Thyroid gland (tissue), 4 donors: ENCODE measurements at places on chromosomes 3 and 15. TPM values are rescaled to one million over a fixed set of nuclear protein-coding genes. Genes with fewer than 3 reads are reported as not detected.

DNA sequence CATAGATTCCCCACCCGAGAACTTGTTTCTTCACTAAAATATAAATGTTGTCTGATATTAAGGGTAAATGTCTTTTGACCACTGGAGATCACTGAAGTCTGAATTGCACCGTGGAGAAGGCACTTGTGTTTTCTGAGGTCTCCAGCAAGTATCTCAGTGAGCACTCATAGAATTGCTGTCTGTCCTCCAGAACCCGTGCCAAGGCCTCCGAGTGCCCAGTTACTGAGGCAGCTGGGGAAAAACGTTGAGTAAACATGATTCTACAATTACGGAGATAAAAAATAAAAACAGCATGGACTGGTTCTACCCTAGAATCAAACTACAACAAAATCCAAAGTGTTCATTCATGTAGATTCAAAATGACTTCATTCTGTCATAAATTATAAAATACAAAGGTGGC is 60.0 kb downstream of the MLH1 start:
- DNase-seq = peak; percentile 68

DNA sequence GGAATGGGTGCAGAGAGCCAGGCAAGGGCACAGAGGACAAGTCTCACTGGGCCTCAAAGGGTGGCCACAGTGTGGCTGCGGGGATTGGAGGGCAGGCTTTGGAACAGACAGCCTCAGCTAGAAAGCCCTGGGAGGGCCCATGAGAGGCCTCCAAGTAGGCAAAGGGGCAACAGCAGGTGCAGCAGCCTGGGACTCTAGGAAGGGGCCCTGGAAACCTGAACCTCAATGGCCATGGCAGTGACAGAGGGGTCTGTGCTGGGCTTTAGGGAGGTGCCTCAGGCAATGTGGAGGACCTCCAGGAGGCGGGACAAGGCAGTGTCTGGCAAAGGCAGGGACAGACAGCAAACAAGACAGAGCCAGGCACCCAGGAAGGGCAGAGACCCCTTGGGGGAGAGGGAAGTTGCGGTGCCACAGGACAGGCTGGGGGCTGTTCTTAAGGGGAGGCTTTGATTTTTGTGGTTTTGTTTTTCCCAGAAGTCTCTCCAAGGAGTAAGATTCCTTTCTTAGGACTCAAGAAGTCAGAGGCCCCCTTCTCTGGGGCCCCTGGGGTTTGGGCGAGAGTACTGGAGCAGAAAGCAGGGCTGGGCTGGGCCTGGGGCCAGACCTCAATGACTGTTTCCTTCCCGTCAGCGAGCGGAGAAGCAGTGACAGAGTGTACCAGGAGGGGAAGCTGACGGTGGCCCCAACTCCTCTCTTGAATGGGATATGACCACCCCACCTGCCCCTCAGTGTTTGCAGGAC is 9.7 kb downstream of the STOML1 start:
- peak; percentile 95 for DNase-seq

IL20RB gene
- total RNA-seq = 1.6 TPM

DNA sequence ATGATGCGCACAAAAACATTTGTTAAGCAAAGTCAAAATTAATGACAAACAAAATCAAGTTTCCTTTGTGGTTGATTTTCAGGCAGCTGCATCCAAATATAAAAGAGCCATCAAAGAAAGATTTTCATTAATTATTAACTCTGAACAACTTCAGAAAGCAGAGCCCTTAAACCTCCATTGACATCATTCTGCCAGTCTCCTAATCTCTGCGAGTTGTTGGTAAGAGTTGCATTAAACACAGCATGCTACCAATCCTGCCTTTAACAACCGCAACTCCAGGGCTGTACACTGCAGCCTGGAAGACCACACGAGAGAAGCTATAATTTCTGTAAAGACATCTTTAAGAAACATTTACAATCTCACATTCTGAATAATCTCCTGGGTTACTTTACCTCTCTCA is 204.6 kb downstream of the NR2F2 start:
- DNase-seq = no peak

DNA sequence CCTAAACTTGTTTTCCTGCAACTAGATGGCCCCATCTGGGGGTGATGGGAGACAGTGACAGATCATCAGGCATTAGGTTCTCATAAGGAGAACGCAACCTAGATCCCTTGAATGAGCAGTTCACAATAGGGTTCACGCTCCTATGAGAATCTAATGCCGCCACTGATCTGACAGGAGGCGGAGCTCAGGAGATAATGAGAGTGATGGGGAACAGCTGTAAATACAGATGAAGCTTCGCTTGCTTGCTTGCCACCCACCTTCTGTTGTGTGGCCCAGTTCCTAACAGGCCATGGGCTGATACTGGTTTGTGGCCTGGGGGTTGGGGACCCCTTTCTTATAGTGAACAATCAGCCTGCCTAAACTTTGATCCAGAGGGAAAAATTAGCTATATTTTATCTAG is 15.2 kb upstream of the C3orf49 start:
- no peak for DNase-seq

HYKK gene
- total RNA-seq = 8.9 TPM

GRCh38 chr3:191528589-191528988 is 67.6 kb downstream of the PYDC2 start:
- DNase-seq = no peak

DNA sequence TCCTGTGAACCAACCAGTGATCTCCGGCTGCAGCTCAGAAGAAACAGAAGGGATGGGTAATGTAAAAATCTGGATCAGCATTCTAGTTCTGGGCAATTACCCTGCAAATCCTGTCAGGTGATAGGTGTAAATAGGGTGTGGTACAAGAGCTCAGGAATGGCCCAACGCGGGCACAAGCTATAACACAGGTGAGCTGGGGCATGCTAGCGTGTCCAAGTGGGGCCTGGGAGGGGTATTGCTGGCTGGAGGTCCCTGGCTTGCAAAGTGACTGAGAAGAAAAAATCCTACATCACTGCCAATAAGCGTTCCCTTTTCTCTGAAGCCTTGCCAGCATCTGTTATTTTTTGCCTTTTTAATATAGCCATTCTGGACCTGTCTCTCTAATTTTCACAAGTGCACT is 9.7 kb upstream of the CHST2 start:
- peak; percentile 93 for DNase-seq
